Left lung (tissue), 14 donors: ENCODE measurements at places on chromosomes 4 and X.

- no peak for DNase-seq
Observed at GRCh38 chrX:41471786-41472185, 24.6 kb downstream of the NYX start.

DNA sequence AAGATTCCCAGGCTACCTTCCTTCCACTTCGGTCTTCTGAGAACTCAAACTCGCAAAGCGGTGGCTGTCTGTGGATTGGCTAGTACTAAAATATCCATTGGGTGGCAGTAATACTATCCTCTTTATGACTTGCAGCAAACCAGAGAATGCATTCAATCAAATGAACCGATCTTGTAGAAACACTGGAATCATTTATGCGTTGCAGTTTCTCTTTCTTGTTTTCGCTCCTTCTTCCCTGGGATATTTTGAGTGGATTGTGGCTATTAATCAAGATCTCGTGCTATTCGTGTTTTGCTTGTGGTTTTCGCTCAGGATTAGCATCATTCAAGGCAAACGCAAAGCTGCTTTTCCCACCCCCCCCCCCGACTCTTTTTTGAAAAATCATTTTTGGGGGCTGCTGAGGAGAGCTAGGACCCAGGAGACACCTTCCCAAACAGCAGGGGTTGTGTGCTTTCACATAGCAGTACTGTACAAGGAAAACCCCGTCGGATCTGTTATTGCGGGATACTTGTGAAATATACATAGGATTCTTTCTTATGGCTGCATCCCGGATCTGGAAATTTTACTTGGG is at the start of gene IL1RAPL1:
Gene IL1RAPL1, plus strand, starts transcription at position 466 of the 571 bp plus-strand sequence.
- peak; percentile 61 for DNase-seq

GRCh38 chrX:134738986-134739740 is 80.9 kb upstream of the PLAC1 start:
- no peak for DNase-seq

DNA sequence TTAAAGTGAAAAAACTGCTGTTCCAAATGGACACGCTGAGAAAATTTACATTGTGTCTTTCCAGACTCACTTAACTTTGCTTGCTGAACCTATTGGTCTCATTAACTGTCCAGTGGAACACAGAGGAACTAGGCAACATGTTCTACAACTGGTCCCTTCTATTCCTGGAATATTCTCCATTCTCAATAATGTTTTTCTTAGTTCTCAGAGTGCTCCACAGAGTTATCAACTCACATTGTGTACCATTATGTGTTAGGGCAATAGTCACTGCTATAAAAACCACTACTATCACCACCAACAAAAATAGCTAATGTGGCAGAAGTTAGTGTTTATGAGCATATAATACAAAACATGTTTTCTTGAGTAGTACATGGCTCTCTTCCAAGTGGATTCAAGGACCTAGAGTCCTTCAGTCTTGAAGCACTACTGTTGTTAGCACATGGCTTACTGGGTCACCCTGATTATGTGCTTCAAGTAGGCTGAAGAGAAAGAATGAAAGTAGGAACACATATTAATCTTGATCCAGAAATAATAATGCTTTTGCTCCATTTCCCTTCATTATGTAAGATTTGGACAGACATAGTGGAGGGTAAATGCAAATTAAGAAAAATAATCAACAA is 865.3 kb upstream of the HS3ST1 start:
- no peak for DNase-seq

DNA sequence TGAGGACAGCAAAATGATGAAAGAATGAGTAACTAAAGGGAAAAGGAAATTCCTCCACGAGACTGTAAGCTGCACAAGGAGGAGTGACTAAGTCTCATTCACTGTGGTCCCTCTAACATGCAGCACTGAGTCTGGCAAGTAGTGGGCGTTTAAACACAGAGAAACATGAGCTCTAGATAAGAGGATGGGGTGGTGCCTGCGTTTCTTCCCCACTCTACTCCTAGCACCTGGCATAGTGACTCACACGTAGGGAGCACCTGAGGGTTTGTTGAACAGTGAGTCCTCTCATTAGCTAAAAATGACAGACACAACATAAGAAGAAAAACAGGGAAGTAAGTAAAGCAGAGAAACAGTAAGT is 105.8 kb upstream of the CBR4 start:
- DNase-seq, result peak; percentile 53

DNA sequence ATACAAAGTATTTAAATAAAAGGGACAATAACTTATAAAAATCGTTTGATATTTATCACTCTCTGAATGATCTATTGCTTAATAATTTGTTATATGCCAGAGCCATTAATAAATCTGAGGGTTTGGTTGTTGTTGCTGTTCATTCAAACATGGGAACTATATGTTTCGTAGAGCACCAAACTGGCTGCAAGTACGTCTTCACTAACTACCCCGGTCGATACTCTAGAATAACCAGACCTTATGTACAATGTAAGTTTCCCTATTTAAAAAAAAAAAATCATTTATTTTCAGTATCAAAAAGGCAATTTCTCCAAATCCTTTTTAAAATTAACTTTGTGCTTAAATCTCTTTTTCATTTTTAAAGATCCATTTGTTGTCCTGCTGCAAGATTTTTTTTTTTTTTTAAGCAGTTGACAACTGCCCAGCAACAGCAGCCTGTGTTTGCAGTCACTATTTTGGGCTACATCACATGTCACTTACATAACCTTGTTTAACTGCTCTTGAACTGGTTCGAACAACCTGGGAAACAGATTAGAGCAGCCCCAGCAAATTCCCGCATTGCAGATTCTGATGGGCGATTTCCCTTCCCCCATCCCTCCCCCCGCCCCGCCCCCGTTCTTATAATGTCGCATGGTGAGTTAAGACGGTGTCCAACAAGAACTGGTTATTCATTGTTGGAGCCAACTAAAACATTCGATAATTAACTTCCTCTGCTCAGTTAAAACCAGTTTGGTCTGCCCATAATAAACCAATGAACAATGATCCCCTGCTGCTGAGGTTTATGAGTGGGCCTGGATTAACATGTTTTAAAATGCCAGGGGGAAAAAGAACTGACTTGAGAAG is 238.9 kb downstream of the NR3C2 start:
- DNase-seq, result no peak

DNA sequence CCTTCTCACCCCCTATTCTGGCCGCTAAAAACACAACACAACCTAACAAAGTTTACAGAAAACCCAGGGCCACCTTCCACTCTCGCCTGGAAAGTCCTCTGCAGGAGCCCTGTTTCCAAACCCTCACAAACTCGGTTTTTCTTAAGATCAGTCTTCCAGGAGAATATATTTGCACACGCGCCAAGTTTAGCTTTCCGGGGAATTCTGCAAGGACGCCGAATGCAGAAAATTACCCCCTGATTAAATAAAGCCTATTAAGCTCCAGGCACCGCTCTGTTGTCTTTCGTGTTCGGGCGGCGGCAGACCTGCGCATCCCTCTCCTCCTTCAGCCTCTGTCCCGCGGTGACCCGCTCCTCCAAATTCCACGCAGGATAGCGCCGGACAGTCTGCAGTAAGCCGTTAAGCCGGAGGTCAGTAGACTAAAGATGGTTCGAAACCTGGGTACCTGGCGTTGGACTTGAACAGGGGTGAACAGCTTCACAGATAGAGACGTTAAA is 5.0 kb downstream of the MSX1 start:
- no peak for DNase-seq
